ENCODE measurements at places on chromosomes 5 and 9. TPM values are rescaled to one million over a fixed set of nuclear protein-coding genes. Genes with fewer than 3 reads are reported as not detected.

The RAD50 gene
- 14.5 TPM for total RNA-seq

The NR4A3 gene
- 0.13 TPM for total RNA-seq

The SLC46A2 gene
- not detected for total RNA-seq

The PCDHGA4 gene
- 0.53 TPM for total RNA-seq

The FAM169A gene
- total RNA-seq = 3.4 TPM

The NEUROG1 gene
- not detected for total RNA-seq

The LNPEP gene
- 8.4 TPM for total RNA-seq

The FBN2 gene
- 0.73 TPM for total RNA-seq

The GDNF gene
- 0.18 TPM for total RNA-seq

The BTNL3 gene
- total RNA-seq = not detected

The CCIN gene
- not detected for total RNA-seq

The TLR4 gene
- 5.3 TPM for total RNA-seq

The PCDHGB2 gene
- total RNA-seq = 0.81 TPM

The MSMP gene
- total RNA-seq = 1.5 TPM

The PCA3 gene
- total RNA-seq = 0.60 TPM

The OTULINL gene
- 1.4 TPM for total RNA-seq

The SPINK4 gene
- not detected for total RNA-seq

The IFNK gene
- total RNA-seq = not detected

The CORO2A gene
- 3.7 TPM for total RNA-seq

The CCDC171 gene
- total RNA-seq = 0.45 TPM

The NKD2 gene
- 1.6 TPM for total RNA-seq

The KIAA0825 gene
- total RNA-seq = 3.1 TPM

The PARP8 gene
- 5.2 TPM for total RNA-seq

The LPAR1 gene
- total RNA-seq = 0.86 TPM

The PCDHAC1 gene
- total RNA-seq = 0.28 TPM

The LCN15 gene
- not detected for total RNA-seq

The LTC4S gene
- total RNA-seq = 2.6 TPM

The PLEKHG4B gene
- total RNA-seq = 0.25 TPM

The BASP1 gene
- 3.4 TPM for total RNA-seq

The AHRR gene
- 0.81 TPM for total RNA-seq

The HAVCR1 gene
- total RNA-seq = 0.23 TPM

The UNC5A gene
- total RNA-seq = not detected

The CA9 gene
- 0.96 TPM for total RNA-seq

The APBA1 gene
- total RNA-seq = 19.7 TPM

The SOHLH1 gene
- total RNA-seq = not detected

The SPATA31D4 gene
- total RNA-seq = not detected

The SEMA5A gene
- 5.7 TPM for total RNA-seq

The CCNB1 gene
- 2.7 TPM for total RNA-seq

The PCDHB16 gene
- total RNA-seq = 0.58 TPM

The RFX3 gene
- total RNA-seq = 2.6 TPM

The OLFM1 gene
- total RNA-seq = 1.8 TPM

The CTSV gene
- 0.15 TPM for total RNA-seq

The F12 gene
- 292 TPM for total RNA-seq

Data from left lobe of liver (tissue), 2 donors.